Lung (tissue), 17 donors: ENCODE measurements at places on chromosomes 6 and 20. TPM values are rescaled to one million over a fixed set of nuclear protein-coding genes. Genes with fewer than 3 reads are reported as not detected.
A peak's percentile ranks its signal among the peaks of the same experiment; 100 is the strongest.

DNA sequence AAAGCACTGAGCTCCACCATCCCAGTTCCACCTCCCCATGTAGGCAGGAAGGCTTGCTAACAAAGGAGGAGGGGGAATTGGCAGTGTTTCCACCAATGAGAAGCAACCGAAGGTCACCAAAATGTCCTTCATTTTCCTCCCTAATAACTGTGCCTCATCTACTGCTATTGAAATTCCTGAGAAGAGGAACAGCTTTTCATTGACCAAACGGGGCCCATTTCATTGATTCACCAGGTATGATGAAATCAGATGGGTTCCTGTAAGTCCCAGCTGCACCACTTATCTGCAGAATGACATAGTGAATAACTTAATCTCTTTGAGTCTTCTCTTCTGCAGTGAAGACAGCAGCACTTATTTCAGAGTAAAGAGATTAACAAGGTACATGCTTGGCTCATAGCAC, 17.3 kb downstream of the TREM1 start:
- DNase-seq = no peak

GRCh38 chr6:80366714-80367113, 260.2 kb downstream of the BCKDHB start:
- DNase-seq = peak; percentile 31

DNA sequence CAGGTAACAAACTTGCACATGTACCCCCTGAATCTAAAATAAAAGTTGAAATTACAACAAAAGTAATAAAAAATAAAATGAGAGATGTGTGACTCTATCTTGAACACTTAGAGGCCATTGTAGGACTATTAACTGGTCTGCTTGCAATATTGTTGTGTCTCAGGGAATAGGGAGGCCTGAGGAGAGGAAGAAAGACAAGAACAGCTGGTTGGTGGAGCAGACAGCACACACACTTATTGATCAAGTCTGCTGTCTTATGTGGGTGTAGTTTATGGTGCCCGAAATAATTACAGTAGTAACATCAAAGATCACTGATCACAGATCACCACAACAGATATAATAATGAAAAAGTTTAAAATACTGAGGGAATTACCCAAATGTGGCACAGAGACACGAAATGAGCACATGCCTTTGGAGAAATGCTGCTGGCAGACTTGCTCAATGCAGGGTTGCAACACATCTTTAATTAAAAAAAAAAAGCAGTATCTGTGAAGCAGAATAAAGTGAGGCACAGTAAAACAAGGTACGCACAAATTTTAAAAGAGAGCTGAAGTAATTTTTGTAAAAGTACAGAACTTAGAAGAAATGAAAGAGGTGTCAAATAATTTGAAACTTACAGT, 110.1 kb upstream of the HDAC2 start:
- DNase-seq = no peak

- no peak for DNase-seq
Observed at GRCh38 chr6:54057058-54057457, 54.2 kb upstream of the MLIP start.

The HMGN3 gene
- 78.4 TPM for polyA plus RNA-seq

GRCh38 chr6:81758221-81758620, 5.7 kb upstream of the TENT5A start:
- no peak for DNase-seq

DNA sequence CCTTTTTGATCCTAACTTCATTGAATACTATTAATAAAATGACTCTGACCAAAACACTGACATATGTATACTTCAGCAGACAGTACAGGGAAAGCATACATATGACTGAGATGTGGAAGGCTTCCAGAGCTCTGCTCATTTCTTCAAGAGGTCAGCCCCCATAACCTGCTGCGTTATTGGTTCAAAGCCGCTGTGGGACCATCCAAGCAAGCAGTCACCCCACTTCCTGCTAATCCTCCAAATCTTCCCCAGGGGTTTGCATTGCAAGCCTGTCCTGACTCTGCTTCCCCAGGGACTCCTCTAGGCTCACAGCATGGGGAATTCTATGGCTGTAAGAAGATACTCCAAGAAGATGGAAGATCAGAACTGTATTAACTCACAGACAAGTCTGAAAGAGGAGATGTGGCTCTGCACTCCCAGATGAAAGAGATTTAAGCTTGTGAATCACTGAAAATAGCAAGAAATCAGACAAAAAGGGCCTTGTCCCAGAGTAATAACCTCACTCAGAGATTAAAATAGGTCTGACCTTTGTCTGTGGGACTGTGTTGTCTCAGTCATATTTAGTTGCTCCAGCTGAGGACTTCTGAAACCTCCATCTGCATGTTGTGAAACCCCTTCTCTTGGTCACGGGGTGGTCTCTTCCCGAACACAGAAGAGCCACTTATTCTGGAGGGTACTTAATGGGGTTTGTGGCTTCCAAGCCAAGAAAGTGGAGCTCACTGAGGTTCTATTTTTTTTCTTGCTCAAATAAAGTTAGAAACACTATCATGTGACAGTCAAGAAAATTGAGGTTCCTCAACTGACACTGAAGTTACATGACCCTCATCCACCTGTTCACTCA, 101.5 kb upstream of the MARCKS start:
- DNase-seq = no peak

The HEY2 gene
- 1.2 TPM for polyA plus RNA-seq

- DNase-seq = no peak
Observed at GRCh38 chr6:9332241-9332780, 897.0 kb upstream of the SLC35B3 start.
